ENCODE measurements at places on chromosomes 2 and 18.

- no peak for DNase-seq
Measured at GRCh38 chr2:66649006-66649405, 214.1 kb downstream of the MEIS1 start.

- DNase-seq, result no peak
Measured at GRCh38 chr2:138948070-138948539, 167.9 kb upstream of the NXPH2 start.

- no peak for DNase-seq
Measured at GRCh38 chr18:28043631-28044030, 133.3 kb downstream of the CDH2 start.

- DNase-seq, result no peak
Measured at GRCh38 chr2:3171564-3172264, 205.9 kb downstream of the EIPR1 start.

- DNase-seq, result no peak
Measured at GRCh38 chr2:79181617-79182016, 22.1 kb upstream of the REG3A start.

- no peak for DNase-seq
Measured at GRCh38 chr2:208671886-208672680, 265.5 kb downstream of the PTH2R start.

- no peak for DNase-seq
Measured at GRCh38 chr2:129113776-129114175, 795.1 kb upstream of the HS6ST1 start.

GRCh38 chr2:46929612-46930011, 14.0 kb upstream of the MCFD2 start:
- no peak for DNase-seq

GRCh38 chr2:229196448-229196847, 74.6 kb downstream of the PID1 start:
- no peak for DNase-seq

- DNase-seq, result no peak
Measured at GRCh38 chr2:121189011-121189410, 96.0 kb downstream of the TFCP2L1 start.

GRCh38 chr18:36265015-36265414, 32.5 kb upstream of the FHOD3 start:
- DNase-seq, result no peak

DNA sequence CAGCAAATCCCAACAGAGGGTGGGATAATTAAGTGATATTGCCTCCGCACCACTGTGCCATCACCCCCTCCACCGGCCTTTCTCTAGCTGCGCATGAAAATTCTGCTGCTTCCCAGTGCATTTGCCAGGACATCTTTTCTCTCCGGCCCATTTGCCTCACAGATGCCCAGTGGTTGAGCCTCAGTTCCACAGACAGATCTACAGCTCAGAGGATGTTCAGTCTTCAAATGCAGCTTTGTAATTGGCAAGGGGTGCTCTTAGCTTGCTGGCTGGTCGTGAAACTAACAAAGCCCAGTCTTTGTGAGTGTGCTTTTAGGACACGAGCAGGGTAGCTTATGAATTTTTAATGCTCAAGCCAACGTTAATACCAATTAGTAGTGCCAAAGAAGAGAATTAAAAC, 253.3 kb upstream of the REV1 start:
- DNase-seq, result no peak

GRCh38 chr2:15271276-15271675, 289.9 kb downstream of the NBAS start:
- DNase-seq, result no peak

DNA sequence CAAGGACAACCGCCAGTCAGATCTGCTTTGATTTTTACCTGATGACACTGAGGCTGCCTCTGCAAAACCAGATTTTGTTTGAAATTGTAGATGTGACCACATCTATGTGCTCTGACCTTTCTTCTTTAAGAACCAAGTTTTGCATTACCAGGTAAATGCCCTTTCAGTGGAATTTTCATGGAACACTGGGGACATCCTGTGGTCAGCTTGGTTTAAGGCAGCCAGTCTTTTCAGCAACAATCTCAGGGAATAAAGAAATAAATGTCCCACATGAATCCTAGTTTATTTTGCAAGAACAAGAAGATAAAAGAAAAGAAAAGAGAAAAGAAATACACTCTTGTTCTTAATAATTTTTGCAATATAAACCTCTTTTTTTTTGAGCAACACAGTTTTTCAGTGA, 90.6 kb downstream of the POU3F3 start:
- DNase-seq, result no peak

DNA sequence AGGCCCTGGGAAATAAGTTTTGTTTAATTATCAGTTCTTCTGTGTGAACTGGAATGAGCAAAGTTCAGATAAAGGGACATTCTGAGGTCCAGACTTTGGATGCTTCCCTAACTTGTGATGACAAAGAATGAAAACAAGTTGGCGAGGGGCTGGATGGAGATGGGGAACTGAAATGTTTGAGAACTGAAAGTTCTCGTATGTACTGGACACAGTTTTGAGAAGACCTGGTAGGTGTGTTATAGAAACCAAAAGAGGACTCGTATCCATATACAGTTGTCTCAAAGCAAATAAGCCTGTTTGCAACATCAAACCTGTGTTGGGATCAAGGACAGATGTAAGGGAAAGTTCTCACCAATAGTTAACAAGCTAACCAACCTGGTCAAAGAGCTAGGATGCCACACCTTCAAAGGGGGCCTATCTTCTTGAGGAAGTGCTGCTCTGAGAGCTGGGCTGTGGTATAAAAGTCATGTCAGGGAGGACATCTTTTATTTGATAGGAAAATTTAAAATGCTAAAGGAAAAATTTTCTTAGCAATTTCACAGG, at the start of gene UPP2:
Gene UPP2, plus strand, starts transcription at position 493 of the 543 bp plus-strand sequence. CDS start 188 bp downstream, outside the sequence.
- DNase-seq, result no peak

- DNase-seq, result no peak
Measured at GRCh38 chr2:105912081-105912480, 167.4 kb downstream of the NCK2 start.

DNA sequence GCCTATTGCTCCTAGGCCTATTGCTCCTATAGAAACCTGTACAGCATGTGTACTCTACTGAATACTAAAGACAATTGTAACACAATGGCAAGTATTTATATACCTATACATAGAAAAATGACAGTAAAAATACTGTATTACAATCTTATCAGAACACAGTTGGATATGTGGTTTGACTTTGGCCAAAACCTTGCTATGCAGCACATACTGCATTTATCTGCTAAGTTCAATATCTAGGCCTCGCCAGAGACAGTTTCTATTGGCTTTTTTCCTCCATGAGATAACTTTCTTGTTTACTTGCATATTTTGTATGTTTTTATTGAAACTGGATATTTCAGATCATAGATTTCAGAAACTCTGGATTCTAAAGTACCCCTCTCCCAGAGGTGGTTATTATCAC, 19.3 kb upstream of the TMEM87B start:
- DNase-seq, result no peak

- DNase-seq, result no peak
Measured at GRCh38 chr18:46427216-46427995, 229.6 kb downstream of the LOXHD1 start.

- DNase-seq, result no peak
Measured at GRCh38 chr2:183117226-183117625, 7.0 kb upstream of the NUP35 start.

DNA sequence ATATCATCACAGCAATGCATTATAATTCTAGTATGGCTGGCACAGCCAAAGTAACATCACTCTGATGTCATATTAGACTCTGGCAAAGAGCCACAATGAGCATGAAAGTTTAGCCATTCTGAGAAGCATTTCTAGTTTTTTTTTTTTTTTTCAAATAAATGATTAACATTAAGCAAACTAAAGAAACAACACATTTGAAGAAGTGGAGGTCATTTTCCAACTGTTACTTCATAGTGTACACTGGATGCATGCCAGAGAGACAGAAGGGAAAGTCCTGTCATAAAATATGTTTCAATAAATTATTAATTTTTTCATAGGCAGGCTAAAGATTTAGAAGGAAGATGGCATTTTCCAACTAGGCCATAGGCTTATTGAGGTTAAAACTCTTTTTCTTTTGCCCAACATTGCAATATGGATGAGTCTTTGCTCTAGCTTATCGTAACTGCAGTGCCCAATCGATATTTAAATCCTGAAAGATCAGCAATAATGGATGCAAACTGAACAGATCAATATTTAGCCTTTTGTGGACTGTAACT, 1630.4 kb upstream of the ACVR2A start:
- no peak for DNase-seq

DNA sequence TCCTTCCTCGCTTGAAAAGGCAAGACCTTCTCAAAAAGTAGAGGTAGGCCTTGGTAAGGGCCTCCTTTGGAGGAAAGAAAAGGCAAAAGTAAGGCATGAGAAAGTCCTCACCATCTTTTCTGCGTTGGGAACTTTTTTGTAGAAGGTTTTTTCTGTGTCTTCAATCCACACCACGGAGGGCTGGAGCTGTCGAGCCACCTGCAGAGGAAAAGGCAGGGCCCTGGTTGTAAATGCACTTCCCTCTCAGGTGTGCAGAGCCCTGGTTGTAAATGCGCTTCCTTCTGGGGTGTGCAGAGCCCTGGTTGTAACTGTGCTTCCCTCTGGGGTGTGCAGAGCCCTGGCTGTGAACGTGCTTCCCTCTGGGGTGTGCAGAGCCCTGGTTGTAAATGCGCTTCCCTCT, 80.2 kb upstream of the ASB18 start:
- no peak for DNase-seq

DNA sequence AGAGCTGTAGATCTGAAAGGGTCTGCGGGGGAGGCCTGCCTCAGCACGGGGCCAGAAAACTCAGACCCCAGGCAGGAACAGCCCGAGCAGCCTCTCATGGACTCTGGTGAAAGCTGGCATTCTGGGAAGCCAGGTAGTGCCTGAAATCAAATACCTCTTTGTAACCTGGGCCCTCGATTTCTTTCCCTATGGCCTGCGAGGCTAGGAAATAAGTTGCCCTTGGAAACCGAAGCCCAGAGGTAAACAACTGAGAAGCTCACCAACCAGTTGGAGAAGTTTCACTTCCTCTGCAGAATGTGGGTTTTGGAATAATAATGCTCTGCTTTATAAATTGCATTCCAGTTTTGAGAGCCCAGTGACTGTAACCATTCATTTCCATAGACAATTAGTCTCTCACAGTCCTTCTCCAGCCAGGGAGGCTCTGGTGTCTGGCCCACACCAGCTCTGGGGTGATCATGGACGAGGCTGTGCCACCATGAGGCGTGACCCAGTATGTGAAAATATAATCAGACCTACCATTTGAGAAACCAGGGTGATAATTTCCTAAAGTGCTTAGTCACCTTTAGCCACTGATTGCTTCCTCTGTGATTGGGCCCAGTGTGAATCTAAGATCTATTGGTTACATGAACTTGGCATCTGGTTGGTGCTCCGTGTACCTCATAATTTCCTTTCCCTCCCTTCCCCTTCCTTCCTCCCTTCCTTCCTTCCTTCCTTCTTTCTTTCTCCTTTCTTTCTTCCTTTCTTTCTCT, 133.1 kb upstream of the PELI1 start:
- no peak for DNase-seq

Measured in stimulated activated CD4-positive, alpha-beta T cell treated with anti-CD3 and anti-CD28 coated beads, Interleukin-4, amount 100 ng/mL, for 48 hours (primary cell).